ENCODE measurements at places on chromosomes 7 and 10.

DNA sequence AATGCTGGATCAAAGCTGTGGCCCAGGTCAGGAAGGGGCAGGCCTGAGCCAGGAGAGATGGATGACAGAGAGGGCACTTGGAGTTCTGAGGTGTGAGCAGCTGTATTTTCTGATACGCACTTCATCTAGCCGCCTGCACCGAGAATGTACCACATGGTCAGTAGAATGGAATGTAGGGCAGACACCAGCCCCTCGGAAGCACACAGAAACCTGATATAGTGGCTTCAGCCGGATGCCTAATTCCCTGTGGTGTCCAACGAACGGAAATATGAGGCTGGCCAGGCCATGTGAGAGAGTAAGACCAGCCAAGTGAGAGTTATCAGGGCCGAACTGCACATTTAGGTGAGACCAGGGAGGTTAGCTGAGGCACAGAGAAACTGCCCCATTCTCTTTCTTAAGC is 46.7 kb upstream of the PLCE1 start:
- DNase-seq: peak; percentile 13

- no peak for DNase-seq
Measured at GRCh38 chr10:54796881-54797280, 4.2 kb downstream of the PCDH15 start.

- peak; percentile 83 for DNase-seq
Measured at GRCh38 chr10:89301232-89301631, 614 bp upstream of the IFIT2 start.

GRCh38 chr7:104486931-104487330 is 158.5 kb downstream of the LHFPL3 start:
- no peak for DNase-seq

GRCh38 chr7:11524476-11525397 is 307.3 kb downstream of the THSD7A start:
- no peak for DNase-seq

GRCh38 chr10:69495666-69496065 is 44.4 kb downstream of the TSPAN15 start:
- no peak for DNase-seq

DNA sequence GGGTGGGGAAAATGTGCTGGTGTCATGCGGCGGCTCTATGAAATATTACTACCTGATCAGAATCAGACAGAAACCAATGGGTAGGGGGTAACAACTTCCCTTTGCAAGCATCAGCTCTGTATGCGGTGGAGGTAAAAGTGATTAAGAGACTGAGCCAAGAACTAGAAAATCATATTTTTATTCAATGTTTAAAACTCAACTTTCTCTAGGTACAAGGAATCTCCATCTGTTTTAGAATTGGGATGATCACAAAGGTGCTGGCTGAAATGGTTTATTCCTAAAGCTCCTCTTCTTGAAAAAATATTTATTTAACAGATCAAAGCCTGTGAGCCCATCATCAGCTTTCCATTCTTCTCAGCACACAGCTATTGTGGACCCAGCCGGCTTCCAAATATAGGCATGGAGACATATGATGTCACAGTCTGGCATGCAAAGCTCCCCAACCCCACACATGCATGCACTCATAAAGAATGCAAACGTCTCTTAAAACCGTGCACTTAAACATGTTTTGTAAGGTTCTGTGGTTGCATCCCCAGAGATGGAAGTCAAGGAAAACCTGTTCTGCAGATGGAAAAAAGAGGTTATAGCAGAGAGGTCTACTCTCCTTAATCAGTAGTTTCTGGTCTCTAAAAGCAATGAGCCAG is 126.0 kb downstream of the SKIDA1 start:
- DNase-seq: peak; percentile 73

DNA sequence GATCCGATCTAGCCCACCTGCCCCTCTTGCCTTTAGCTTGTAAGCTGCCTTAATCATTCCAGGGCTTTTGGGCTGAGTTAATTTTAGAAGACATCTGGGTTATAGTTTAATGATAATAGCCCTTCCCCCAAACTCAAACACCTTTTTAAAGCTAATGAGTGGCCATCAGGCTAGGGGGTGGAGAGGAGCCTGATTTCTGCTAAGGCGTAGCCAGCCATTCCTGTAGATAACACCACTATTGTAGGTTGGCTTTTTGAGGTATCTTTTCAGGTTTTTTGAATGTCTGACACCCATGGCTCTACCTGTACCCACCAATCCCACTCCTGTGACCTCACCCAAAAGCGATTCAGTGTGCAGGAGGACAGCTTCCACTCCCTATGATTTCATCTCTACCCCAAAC is 7.6 kb upstream of the SYPL1 start:
- DNase-seq: no peak

GRCh38 chr7:142668495-142668894 is 80.8 kb upstream of the PRSS1 start:
- DNase-seq: no peak

All from renal cortical epithelial cell (primary cell).